ENCODE measurements at places on chromosomes 7 and 10. TPM values are rescaled to one million over a fixed set of nuclear protein-coding genes. Genes with fewer than 3 reads are reported as not detected.

GRCh38 chr10:91602868-91603568 lies 29.9 kb downstream of the PPP1R3C start:
- peaks cover 4% of the 10 kb centered on the region for H3K4me1 ChIP-seq
- no peak overlapping the region for H3K27ac ChIP-seq

GRCh38 chr7:48296966-48297365 lies 125.7 kb downstream of the ABCA13 start:
- H3K27me3 ChIP-seq: no peaks in the 10 kb centered on the region
- no peaks in the 10 kb centered on the region for H3K4me1 ChIP-seq
- DNase-seq: no peak
- no peak overlapping the region for H3K4me3 ChIP-seq
- H3K36me3 ChIP-seq: no peaks in the 10 kb centered on the region
- H3K27ac ChIP-seq: no peak overlapping the region

RAMP3 gene
- not detected for total RNA-seq

DNA sequence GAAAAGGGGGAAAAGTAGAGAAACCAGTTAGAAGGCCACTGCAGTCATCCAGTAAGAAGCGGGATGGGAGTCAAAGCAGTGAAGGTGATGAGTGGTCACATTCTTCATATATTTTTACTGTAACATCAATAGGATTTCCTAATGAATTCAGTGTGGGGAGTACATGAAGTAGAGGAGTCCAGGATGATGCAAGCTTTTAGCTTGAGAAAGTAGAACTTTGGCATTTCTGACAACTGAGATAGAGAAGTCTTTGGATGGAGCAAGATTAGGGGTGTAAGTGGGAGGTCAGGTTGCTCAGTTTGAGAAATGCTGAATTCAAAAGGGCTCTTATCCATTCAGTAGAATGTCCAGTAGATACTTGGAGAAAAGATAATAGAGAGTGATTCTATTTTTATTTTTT lies 264.1 kb upstream of the DGKB start:
- H3K36me3 ChIP-seq: no peaks in the 10 kb centered on the region
- DNase-seq: no peak
- no peak overlapping the region for H3K4me3 ChIP-seq
- no peak overlapping the region for H3K27ac ChIP-seq

DNA sequence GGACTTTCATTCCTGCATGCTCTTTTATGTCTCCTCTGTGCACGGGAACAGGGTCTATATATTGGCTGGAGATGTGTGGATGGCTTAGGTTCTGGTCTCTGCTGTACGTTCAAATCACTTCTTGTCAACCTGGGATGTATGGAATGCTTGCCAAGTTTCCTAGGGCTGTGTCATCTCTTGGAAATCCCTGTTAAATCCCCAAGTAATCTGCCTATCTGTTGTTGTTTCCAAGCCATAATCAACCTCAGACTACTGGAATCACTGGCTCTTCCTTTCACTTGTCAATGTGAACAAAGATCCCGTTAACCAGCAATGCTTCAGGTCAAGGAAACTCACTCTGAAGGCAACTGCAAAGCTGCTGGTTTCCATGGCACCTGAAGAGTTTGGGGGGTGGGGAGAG lies 93.3 kb upstream of the FAM171A1 start:
- H3K27me3 ChIP-seq: no peaks in the 10 kb centered on the region
- no peaks in the 10 kb centered on the region for H3K4me1 ChIP-seq
- DNase-seq: no peak
- no peaks in the 10 kb centered on the region for H3K36me3 ChIP-seq
- H3K4me3 ChIP-seq: no peak overlapping the region
- H3K27ac ChIP-seq: no peak overlapping the region

DRGX gene
- not detected for total RNA-seq

DNA sequence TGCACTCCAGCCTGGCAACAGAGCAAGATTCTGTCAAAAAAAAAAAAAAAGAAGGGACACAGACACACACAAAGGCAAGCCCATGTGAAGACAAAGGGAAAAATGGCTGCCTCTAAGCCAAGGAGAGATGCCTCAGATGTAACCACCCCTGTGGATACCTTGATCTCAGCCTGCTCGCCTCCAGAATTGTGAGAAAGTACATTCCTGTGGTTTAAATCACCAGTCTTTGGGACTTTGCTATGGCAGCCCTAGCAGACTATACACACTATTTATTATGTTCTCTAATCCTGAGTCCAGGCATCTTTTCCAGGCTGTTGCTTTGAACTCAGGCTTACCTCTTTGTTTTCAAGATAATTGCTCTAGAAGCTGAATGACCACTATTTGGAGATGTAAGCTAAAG lies 494.3 kb downstream of the GALNT17 start:
- H3K27ac ChIP-seq: no peak overlapping the region
- H3K27me3 ChIP-seq: no peaks in the 10 kb centered on the region
- no peak for DNase-seq

- H3K4me3 ChIP-seq: no peak overlapping the region
- no peaks in the 10 kb centered on the region for H3K4me1 ChIP-seq
- no peak for DNase-seq
- H3K36me3 ChIP-seq: no peaks in the 10 kb centered on the region
These were observed 55.5 kb downstream of the AOAH start for GRCh38 chr7:36668750-36669149.

- H3K27ac ChIP-seq: no peak overlapping the region
- H3K36me3 ChIP-seq: no peaks in the 10 kb centered on the region
- H3K4me1 ChIP-seq: 0 out of 2 replicates have a peak, but pooled peaks cover 3% of the 10 kb centered on the region
These were observed 116.5 kb upstream of the EEPD1 start for GRCh38 chr7:36036590-36036989.

GRCh38 chr7:157432957-157433576 lies 96.3 kb downstream of the DNAJB6 start:
- H3K36me3 ChIP-seq: no peaks in the 10 kb centered on the region
- H3K4me3 ChIP-seq: no peak overlapping the region
- no peak overlapping the region for H3K27ac ChIP-seq
- no peaks in the 10 kb centered on the region for H3K27me3 ChIP-seq
- peak; percentile 35 for DNase-seq
- no peaks in the 10 kb centered on the region for H3K4me1 ChIP-seq

POLR2J2 gene
- total RNA-seq: 13.7 TPM

GRCh38 chr7:130961128-130961601 lies 227.2 kb upstream of the KLF14 start:
- H3K27ac ChIP-seq: peak overlapping the region; percentile 78
- H3K36me3 ChIP-seq: no peaks in the 10 kb centered on the region

- no peak for DNase-seq
- no peaks in the 10 kb centered on the region for H3K4me1 ChIP-seq
- no peaks in the 10 kb centered on the region for H3K27me3 ChIP-seq
- H3K27ac ChIP-seq: no peak overlapping the region
- no peaks in the 10 kb centered on the region for H3K36me3 ChIP-seq
These were observed 29.8 kb upstream of the HABP2 start for GRCh38 chr10:113523071-113523470.

CDC14C gene
- total RNA-seq: not detected

DNA sequence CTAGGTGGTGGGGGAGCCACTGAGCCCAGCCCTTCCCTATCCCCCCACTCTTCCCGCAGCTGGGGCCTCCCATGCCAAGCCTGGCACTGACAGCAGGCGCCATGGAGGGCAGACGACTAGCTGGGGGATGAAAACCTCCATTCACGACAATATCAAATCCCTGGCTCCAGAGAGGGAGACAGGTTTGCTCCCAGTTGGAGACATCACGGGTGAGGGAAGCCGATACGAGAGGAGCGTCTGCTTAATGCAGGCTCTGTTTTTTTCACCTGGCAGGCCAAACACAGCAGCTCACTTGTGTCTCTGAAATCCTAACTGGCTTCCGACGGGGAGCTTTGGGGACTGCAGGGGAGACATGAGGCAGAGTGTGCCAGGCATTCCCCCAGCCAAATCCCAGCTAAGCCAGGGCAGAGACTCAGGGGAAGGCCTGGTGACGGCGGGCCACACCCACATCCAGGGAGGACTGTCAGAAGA lies 307.4 kb upstream of the ZMIZ1 start:
- no peaks in the 10 kb centered on the region for H3K36me3 ChIP-seq
- H3K4me3 ChIP-seq: no peak overlapping the region
- no peaks in the 10 kb centered on the region for H3K27me3 ChIP-seq
- H3K27ac ChIP-seq: no peak overlapping the region
- no peak for DNase-seq
- H3K4me1 ChIP-seq: no peaks in the 10 kb centered on the region

DDX50 gene
- 81.4 TPM for total RNA-seq

- no peak for DNase-seq
- peaks cover 10% of the 10 kb centered on the region for H3K4me1 ChIP-seq
- H3K36me3 ChIP-seq: no peaks in the 10 kb centered on the region
- H3K27ac ChIP-seq: no peak overlapping the region
These were observed 30.8 kb downstream of the SLC16A9 start for GRCh38 chr10:59678884-59679301.

- no peak overlapping the region for H3K4me3 ChIP-seq
- DNase-seq: no peak
- H3K27ac ChIP-seq: no peak overlapping the region
These were observed 82.4 kb upstream of the RNF32 start for GRCh38 chr7:156558198-156558597.

DNA sequence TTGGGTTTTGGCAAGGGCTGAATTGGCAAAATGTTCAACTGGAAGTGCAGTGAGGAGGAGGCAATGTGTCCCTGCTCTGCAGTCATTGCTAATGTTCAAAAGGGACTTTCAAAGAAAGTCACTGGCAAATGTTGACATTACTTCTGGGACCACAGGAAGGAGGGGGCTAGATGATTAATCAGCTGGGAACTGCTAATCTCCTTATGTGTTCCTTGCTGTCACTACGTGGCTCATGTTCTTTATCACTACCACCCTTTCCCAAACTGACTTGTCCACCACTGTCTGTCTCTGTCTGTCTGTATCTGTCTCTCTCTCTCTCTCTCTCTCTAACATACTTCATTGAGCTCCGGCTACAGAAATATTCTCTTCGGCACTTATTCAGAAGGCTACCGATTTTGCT lies 86.9 kb upstream of the MTPN start:
- no peaks in the 10 kb centered on the region for H3K4me1 ChIP-seq
- no peak overlapping the region for H3K27ac ChIP-seq
- no peaks in the 10 kb centered on the region for H3K27me3 ChIP-seq
- H3K36me3 ChIP-seq: no peaks in the 10 kb centered on the region

ABCF2 gene
- total RNA-seq: 50.8 TPM

LRRC27 gene
- 11.7 TPM for total RNA-seq

VIPR2 gene
- total RNA-seq: not detected

DNA sequence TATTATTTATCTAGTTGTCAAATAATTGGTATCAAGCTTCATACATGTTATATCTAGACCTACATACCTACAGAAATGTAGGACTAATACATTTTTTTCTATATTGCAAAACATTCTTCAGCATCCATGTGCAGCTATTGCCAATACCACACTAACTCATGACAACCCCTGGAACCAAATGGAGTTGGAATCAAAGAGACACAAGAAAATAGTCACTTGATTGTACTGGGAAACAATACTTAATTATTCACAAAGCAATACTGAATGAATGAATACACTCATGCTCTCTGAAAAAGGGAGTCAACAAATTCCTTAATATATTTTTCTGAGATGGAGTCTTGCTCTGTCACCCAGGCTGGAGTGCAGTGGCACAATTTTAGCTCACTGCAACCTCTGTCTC lies 10.4 kb upstream of the CFAP43 start:
- H3K27me3 ChIP-seq: no peaks in the 10 kb centered on the region

SUFU gene
- 10.6 TPM for total RNA-seq

GRCh38 chr7:51949726-51950644 lies 633.4 kb upstream of the COBL start:
- DNase-seq: no peak
- no peaks in the 10 kb centered on the region for H3K4me1 ChIP-seq
- H3K36me3 ChIP-seq: no peaks in the 10 kb centered on the region
- H3K27me3 ChIP-seq: no peaks in the 10 kb centered on the region
- no peak overlapping the region for H3K27ac ChIP-seq
- H3K4me3 ChIP-seq: no peak overlapping the region

- no peak overlapping the region for H3K27ac ChIP-seq
- H3K4me1 ChIP-seq: no peaks in the 10 kb centered on the region
- H3K36me3 ChIP-seq: no peaks in the 10 kb centered on the region
These were observed 23.9 kb downstream of the HECTD2 start for GRCh38 chr10:91434041-91434440.

ABI1 gene
- total RNA-seq: 95.8 TPM

GRCh38 chr10:44963772-44964633 lies 4.4 kb downstream of the RASSF4 start:
- no peak overlapping the region for H3K4me3 ChIP-seq
- H3K27ac ChIP-seq: peak overlapping the region; percentile 54
- H3K36me3 ChIP-seq: 0 out of 2 replicates have a peak, but pooled peaks cover 2% of the 10 kb centered on the region
- H3K4me1 ChIP-seq: peaks cover 61% of the 10 kb centered on the region
- no peaks in the 10 kb centered on the region for H3K27me3 ChIP-seq

RASA4B gene
- 3.2 TPM for total RNA-seq

DNA sequence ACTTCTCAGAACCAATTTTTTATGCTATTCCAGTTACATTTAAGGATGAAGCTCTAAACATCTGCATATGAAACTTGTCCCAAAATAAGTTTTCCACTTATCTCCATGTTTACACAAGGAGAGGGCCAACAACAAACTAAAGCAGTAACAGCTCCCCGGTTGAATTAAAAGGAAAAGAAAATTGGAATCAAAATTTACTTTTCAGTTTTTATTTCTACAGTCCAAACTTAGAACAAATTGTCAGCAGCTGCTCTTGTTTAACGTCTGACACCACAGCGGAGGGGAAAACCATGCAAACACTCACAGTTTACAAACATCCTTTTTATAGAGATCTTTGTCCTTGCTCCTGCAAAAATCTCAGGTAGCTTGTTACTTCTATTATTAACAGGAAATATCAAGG lies 101.3 kb downstream of the COL28A1 start:
- H3K4me1 ChIP-seq: no peaks in the 10 kb centered on the region
- H3K36me3 ChIP-seq: no peaks in the 10 kb centered on the region
- H3K27ac ChIP-seq: no peak overlapping the region
- no peak overlapping the region for H3K4me3 ChIP-seq
- no peak for DNase-seq
- H3K27me3 ChIP-seq: no peaks in the 10 kb centered on the region

TRIM74 gene
- 0.39 TPM for total RNA-seq

CXCL12 gene
- total RNA-seq: 0.27 TPM

All from Caco-2 (cell line).